ENCODE measurements at places on chromosomes 16 and 17.

DNA sequence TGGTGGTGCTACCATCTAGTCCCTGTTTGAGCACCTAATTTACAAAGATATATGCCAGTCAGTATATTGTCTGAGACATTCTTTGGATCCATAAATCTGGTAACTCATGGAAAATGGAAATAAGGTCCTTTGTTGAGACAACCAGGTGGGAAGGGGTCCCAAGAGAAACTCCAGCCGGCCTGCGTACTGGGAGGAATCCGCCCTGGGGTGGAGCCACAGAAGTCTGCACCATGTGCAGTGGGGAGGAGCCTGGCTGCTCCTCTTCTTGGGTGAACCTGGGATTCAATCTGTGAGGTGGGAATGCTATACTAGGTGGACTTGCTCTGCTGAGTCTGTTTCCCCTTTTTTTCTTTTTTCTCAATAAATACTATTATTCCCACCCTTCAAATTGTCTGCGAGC is 339.2 kb upstream of the TNRC6C start:
- DNase-seq = no peak

DNA sequence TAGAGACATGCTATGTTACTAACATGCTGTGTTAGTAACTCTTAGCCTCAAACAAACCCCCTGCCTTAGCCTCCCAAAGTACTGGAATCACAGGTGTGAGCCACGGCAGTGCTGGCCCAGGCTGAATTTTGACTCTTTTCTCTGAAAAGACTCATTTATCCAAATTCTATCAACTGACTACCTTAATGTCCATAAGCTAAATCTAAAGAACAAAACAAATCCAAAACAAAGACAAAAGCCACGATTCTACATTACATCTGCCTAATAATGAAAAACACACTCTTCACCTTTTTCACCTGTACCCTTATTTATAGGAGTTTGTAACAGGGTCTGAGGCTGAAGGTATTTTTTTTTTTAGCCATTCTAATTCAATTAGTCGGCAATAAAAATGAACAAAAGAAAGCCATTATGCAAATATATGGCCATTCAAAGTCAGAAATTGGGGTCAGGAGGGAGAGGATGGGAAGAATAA is 432.5 kb downstream of the RBFOX1 start:
- no peak for DNase-seq

DNA sequence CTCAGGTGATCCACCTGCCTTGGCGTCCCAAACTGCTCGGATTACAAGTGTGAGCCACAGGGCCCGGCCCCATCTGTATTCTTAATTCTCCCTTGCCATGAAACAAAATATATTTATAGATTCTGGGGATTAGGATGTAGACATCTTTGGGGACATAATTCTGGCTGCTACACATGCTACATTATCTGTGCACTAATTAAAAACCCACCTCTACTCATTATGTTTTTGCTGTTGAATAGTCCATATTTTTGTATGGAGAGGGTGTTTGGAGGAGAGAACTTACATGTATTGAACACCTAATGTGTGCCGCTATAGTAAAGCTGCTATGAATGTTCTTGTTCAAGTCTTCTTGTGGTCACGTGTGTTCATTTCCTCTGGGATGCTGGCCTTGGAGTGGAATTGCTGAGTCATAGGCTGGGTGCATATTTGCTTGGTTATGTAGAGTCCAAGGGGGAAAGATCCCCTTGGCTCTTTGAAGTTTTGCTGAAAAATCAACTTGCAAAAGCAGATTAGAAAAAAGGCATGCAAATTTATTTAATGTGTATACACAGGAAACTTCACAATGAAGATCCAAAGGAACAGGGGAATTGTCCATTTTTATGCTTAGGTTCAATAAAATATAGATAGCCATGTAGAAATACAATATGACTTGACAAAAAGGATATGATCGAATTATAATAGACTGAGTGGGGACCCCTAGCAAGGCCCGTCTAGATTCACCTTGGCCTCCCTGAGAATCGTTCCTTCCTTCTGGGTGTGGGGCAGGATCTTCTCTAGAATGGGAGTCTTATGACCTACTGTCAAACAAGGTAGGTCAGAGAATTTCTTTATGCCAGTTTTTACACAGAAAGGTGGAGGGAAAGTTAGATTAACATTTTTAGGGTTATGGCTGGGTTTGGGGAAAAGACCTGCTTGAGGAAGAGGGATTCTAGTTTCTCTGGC is 42.1 kb upstream of the GPRC5B start:
- no peak for DNase-seq

- no peak for DNase-seq
Measured at GRCh38 chr17:19248151-19248927, 11.2 kb downstream of the EPN2 start.

DNA sequence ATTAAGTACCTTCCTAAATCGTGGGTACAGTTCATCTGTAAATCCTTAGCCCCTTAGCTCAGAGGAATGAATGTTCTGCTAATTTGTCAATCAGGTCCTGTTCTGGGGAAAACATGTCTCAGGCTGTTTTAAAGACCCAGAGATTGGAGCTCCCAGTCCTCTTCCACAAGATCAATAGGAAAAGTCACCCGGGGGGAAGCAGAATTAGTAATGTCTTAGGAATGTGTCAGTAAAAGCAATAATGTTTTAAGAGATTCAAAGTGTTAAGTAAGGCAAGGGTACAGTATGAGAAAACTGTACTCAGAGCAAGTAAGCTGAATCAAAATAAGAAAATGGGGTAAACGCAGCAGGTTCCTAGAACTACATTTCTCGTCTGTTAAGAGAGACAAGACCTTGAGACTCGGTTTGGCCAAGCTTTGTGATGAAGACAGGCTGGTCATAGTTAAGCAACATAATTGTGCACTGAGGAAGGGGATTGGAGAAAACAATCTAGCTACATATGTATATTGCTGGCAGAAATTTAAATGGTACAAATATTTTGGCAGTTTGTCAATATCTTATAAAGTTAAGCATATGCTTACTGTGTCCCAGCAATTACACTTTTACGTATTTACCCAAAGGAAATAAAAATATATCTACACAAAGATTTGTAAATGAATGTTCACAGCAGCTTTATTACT is 192.9 kb upstream of the C17orf78 start:
- no peak for DNase-seq

GRCh38 chr17:63946440-63947363 is 14.6 kb upstream of the CD79B start:
- no peak for DNase-seq

- DNase-seq = no peak
Measured at GRCh38 chr17:15220785-15221184, 44.3 kb downstream of the PMP22 start.

- no peak for DNase-seq
Measured at GRCh38 chr16:74898659-74899058, 86.3 kb downstream of the WDR59 start.

- DNase-seq = no peak
Measured at GRCh38 chr17:82528484-82529265, 9.1 kb downstream of the FOXK2 start.

GRCh38 chr17:75828076-75828400 is 16.2 kb downstream of the UNC13D start:
- no peak for DNase-seq
